ENCODE measurements at places on chromosomes 12 and 14.

- no peak for DNase-seq
Observed at GRCh38 chr14:102323102-102323501, 3.6 kb downstream of the ZNF839 start.

GRCh38 chr14:88986146-88986841, 161.8 kb downstream of the TTC8 start:
- DNase-seq = no peak

- DNase-seq = no peak
Observed at GRCh38 chr12:94169966-94170689, 21.8 kb downstream of the PLXNC1 start.

- DNase-seq = no peak
Observed at GRCh38 chr12:2733493-2734355, 61.0 kb upstream of the FKBP4 start.

DNA sequence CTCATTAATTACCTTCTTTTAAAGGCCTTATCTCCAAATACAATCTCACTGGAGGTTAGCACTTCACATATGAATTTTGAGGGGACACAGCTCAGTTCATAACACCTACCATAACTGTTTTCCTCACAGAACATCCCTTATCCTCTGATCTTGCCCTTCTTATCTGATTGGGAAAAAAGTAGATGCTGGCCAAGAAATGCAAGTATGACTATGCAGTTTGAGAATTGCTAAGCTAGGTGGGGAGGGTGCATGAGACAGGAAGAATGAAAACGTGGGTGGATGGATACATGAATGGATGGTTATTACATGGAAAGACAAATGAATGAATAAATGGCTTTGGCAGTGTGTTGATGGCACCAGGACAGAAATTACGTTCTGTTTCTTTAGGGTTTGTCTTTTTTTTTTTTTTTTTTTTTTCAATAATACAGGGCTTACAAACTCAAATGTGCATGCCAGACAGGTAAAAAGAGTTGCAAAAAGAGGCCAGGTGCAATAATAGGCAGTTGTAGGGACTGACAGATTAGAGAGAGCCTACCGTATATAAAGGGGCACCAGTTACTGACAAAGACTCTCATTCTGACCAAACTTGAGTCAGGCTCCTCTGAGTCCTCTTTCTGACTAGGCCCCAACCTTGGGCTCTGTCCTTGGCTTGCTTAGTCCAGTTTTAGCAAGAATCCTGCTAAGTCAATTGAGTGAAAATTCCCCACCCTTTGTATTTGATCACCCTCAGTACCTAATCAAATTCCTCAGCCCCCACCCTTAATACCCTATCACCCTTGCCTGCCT, 304.9 kb downstream of the ZFP36L1 start:
- no peak for DNase-seq

- no peak for DNase-seq
Observed at GRCh38 chr14:64202716-64203115, 91.5 kb downstream of the ESR2 start.

DNA sequence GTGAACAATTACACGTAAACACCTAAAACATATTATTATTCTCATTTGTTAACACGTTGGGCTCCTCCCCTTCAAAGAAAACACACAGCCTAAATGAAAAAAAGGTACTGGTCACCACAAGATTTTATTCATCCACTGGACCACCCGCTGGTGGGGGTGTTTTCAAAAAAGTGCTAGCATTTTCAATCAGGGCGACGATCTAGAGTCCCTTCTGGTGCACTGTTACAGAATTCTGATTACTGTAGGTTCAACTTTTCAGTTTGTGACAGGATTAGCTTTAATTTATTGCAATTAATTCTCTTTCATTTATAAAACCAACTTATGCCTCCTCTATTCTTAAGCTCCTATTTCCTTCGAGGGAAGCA, 443 bp downstream of the MAGOHB start:
- no peak for DNase-seq

GRCh38 chr14:104359301-104359968, 220.1 kb upstream of the C14orf180 start:
- no peak for DNase-seq

DNA sequence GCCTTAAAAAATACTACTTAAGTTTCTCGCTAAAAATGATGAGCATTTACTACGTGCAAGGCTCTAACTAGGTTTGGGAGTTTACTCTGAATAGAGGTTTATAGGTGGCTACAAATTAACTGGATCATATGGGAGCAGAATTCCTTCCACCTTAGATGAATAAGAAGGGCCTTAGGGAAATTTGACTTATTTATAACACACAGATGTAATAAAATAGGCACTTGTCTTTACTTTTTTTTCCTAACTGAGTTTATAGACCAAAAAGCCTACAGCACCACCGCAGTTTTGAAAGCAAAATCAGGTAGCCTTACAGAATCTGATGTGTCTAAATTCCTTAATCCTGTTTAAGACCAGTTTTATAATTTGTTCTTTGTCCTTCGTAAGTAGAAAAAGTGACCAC, 10.5 kb downstream of the AEBP2 start:
- no peak for DNase-seq

DNA sequence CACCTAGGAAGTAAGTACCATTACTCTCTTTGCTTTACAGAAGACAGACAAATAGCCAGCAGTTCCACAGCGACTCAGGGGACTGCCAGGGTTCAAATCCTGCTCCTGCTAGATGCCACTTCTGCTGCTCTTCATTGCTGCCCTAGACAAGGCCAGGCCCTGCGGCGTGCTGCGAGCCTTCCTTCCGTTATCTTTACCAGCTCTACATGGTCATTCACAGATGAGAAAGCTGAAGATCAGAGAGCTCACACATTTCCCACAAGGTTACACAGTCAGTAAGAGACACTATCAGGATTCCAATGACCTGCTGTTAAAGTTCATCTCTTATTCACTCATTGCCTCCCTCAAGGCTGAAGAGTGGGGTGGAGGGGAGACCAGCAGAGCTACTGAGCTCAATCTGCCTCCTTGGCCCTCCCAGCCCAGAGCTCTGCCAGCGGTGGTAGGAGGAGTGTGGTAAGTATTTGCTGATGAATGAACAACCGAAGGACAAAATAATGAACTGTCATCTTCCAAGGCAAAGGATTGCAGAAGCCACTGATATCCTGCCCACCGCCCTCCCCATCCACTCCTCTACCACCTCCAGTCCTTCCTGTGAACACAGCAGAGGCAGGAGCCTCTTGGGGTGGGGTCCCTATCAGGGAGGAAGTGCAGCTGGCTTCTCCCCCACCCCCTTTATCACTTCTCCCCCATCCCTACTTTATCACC, 14.6 kb upstream of the HDAC7 start:
- DNase-seq = no peak

GRCh38 chr14:77406086-77406485, 17.2 kb downstream of the NOXRED1 start:
- DNase-seq = no peak

DNA sequence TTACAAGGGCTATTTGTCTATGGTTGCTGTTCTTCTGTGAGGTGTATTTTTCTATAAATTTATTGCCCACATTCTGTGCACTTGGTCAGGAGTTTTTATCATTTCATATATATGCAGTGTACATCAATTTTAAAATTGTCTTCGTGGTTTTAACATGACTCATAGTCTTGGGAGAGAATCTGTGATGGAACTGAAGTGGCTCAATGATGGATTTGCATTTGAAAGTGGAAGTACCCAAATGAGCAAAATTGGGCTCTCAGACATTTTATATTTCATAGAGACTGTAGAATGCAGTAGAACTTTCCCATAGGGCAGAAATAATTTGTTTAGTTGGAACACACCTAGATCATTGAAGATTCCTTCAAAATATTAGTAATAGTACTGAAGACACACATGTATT, 1.9 kb upstream of the SCFD1 start:
- DNase-seq = no peak

- DNase-seq = no peak
Observed at GRCh38 chr12:12272869-12273268, 6.0 kb upstream of the LRP6 start.

GRCh38 chr12:131528667-131529066, 182.2 kb upstream of the SFSWAP start:
- DNase-seq = no peak

GRCh38 chr14:54629635-54630360, 62.9 kb downstream of the SAMD4A start:
- no peak for DNase-seq

DNA sequence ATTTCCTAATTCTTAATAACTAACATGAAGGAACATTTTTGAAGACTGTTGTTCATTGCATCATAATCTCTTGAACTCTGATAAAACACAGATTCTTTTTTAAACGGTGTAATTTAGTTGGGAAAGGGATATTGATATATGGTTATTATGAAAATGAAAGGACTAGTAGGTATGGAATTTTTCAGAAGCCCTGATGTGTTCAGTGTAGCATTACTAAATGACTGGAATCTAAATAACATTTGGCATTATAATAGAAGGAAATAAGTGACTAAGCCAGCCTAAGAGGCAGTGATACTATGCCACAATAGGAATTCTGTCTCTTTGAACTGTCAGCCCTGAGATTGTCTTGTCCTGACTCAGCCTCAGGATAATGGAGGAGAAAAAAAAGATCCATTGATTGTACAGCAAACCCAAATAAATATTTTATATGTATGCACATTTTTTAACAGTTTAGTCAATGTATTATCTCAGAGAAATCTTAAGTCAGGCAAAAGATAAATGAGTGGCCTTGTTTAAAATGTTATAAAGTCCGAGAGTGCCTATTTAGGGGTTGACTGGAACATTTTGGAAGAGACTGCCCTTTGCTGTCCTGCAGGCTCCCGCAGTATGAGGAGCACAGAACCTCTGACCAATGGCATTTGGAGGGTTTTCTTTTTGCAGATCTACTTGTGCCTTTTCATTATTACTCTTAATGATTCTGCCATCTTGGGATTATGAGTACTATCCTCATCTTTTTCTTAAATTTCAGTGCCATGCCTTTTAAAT, 271.2 kb downstream of the EGLN3 start:
- no peak for DNase-seq

GRCh38 chr12:69404851-69405565, 45.5 kb downstream of the YEATS4 start:
- no peak for DNase-seq

GRCh38 chr12:32201976-32202375, 95.3 kb downstream of the BICD1 start:
- DNase-seq = no peak

- no peak for DNase-seq
Observed at GRCh38 chr12:51222461-51222860, 4.6 kb upstream of the POU6F1 start.

- DNase-seq = no peak
Observed at GRCh38 chr12:125773033-125773640, 707.9 kb downstream of the AACS start.

- no peak for DNase-seq
Observed at GRCh38 chr12:4809449-4810218, 89.4 kb downstream of the GALNT8 start.

GRCh38 chr14:105926373-105927095, 400.2 kb downstream of the TMEM121 start:
- no peak for DNase-seq

DNA sequence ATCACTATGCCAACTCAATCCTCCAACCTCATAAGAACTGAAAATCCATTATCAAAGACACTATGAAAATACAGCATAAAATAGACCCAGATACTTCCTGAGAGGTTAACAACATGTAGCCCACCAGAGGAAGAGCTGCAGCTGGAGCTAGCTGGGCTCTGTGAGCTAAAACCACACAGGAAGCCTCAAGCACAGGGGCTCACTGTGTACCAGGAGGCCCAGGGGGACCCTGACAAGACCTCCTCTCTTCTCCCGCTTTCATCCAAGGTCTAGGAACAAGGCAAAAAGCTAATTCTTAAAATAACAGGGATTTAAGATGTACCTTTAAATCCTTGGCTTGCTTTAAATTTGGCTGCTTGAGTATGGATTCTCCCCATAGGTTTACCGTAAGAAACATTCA, 53.6 kb downstream of the EIF2S3B start:
- no peak for DNase-seq

DNA sequence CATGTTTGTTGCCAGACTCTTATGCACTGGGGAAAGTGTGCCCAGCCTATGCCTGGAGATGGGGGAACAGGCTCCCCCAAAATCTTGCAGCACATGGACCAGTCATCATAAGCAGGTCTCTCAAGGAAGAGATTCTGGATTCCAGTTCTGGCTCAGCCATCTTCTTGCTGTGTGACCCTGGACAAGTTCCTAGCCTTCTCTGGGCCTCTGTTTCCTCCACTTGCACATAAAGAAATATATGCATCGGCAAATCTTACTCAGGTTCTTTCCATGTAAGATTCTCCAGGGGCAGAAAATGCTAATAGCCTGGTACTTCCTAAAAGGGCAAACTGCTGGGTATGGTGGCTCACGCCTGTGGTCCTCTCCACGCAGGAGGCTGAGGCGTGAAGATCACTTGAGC, 7.2 kb downstream of the OAS3 start:
- DNase-seq = no peak

All from activated T-helper 1 cell treated with anti-CD3 and anti-CD28 coated beads, Interleukin-2, amount 50 U/mL, for 16 hours (primary cell).